ENCODE measurements at places on chromosomes 7 and 10.

- peak; percentile 61 for DNase-seq
These were observed 147.8 kb downstream of the ADCY1 start for GRCh38 chr7:45721686-45722598.

DNA sequence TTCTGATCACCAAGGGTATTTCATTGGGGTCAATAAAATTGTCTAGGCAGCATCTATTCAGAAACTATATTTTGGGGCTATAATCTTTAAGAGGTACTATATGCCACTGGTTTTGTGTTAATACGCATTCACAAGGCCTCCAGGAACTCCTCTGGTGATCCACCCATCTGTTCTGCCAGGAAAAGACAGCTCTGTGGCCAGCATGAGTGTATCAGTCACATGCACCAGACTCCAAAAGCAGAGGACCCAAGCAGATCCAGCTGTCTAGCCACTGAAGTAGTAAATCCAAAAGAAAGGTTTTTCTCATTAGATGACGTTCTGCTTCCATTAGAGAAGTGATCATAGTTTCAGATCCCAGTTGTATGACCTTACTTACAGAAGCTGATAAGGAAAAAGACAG is 199.6 kb upstream of the CELF2 start:
- DNase-seq: no peak

GRCh38 chr10:116565534-116565933 is 19.8 kb downstream of the PNLIP start:
- DNase-seq: no peak

- no peak for DNase-seq
These were observed 50.0 kb upstream of the KCNMA1 start for GRCh38 chr10:77687621-77688020.

DNA sequence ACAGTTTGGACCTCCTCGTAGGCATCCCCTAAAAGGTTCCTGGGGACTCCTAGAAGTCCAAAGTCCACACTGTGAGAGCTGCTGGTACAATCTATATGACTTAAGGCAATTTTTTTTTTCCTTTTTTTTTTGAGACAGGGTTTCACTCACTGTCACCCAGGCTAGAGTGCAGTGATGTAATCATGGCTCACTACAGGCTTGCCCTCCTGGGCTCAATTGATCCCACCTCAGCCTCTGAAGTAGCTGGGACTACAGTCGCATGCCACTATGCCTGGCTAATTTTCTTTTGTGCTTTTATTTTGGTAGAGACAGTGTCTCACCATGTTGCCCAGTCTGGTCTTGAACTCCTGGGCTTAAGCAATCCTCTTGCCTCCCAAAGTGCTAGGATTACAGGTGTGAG is 4.6 kb upstream of the SPOCK2 start:
- no peak for DNase-seq

GRCh38 chr7:14606101-14606500 is 296.4 kb downstream of the DGKB start:
- no peak for DNase-seq

GRCh38 chr10:43255634-43256431 is 11.0 kb downstream of the RASGEF1A start:
- peak; percentile 79 for DNase-seq

DNA sequence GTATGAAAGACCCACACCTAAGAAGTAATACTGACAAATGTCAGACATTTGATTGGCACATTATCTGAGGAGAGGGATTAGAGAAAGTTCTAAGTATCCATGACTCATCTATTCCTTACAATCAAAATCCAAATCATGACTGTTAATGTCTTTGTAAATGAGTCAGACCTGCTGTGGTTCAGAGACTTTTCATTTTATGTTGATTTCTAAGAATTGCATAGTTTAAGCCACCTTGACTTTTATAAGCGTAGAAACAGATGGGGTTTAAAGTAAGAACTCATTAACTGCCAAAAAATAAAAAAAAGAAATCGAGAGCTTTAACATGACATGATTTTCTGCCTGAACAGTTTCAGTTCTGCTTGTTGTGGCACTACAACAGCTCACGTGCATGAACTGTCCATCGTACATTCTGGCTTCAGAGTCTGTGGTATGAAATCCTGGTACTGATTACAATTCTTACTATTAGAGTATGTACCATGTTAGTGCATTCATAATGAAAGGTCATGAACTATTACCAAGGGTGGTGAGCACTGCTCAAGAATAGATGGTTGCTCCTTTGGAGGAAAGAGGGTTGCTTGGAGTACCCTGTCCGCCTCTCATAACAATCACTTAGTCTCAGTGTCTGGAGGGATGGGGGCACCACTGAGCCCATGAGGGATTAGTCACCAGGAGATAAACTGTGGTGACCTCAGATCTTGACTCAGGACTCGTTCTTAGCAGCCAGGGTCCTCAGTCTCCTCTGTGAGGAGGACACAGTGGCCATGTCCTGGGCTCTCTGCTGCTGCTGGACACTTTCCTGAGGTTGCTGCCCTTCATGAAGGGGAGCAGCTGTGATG is 42.2 kb downstream of the ACSM6 start:
- DNase-seq: no peak

DNA sequence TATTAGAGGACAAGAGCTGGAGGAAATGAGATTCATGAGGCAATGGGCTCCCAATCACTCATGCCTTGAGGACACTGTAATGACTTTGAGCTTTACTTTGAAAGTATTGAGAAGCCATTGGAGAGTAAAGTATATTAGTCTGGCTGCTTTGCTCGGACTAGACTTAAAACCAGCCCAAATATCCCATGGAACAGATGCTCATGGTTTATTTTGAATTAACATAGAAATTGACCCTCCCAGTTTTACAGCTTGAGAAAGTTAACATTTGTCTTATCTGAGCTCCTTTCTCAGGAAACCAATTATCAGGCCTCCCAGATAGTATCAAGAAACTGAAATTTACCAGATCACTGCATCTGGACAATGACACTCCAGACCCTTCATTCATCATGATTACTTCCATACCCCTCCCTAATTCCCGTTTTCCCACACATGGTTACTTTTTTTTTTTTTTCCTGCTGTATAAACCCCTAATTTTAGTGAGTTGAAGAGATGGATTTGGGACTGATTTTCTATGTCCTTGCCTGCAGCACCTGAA is 270.8 kb upstream of the SMIM30 start:
- no peak for DNase-seq

- no peak for DNase-seq
These were observed 711.1 kb upstream of the SEMA3D start for GRCh38 chr7:85897967-85898366.

GRCh38 chr7:40542982-40543741 is 408.4 kb downstream of the SUGCT start:
- DNase-seq: no peak

DNA sequence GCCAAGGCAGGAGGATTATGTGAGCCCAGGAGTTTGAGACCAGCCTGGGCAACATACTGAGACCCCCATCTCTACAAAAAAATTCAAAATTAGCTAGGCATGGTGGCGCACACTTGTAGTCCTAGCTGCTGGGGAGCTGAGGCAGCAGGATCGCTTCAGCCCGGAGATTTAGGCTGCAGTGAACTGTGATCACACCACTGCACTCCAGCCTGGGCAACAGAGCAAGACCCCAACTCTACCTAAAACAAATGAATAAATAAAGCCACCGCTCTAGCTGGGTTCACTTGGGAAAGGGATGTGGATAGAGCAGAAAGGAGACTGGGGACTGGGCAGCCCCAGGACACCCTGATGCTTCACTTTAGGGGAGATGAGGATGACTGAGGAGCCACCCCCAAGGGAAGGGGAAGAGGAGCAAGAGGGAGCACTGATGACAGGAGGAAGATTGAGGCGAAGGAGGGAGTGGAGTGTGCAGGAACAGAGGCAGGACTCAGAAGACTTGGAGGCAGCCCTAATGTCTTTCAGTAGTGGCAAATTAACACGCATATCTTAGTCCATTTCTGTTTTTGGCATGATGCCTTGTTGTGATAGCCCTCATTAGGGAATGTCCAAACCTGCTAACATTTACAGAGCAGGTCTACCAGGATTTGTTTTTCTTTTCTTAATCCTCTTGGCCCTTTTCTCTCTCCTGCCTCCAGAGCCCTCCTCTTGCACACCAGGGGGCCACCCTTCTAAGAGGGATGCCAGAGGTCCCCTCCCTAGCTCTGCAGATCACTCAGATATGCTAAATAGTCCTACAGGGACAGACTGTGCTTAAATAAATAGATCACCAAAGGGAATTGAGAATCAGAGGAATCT is 88.3 kb downstream of the C10orf105 start:
- DNase-seq: no peak

- DNase-seq: no peak
These were observed 36.9 kb downstream of the FRMPD2 start for GRCh38 chr10:48237259-48238250.

GRCh38 chr7:16918288-16918895 is 36.6 kb upstream of the AGR3 start:
- no peak for DNase-seq

DNA sequence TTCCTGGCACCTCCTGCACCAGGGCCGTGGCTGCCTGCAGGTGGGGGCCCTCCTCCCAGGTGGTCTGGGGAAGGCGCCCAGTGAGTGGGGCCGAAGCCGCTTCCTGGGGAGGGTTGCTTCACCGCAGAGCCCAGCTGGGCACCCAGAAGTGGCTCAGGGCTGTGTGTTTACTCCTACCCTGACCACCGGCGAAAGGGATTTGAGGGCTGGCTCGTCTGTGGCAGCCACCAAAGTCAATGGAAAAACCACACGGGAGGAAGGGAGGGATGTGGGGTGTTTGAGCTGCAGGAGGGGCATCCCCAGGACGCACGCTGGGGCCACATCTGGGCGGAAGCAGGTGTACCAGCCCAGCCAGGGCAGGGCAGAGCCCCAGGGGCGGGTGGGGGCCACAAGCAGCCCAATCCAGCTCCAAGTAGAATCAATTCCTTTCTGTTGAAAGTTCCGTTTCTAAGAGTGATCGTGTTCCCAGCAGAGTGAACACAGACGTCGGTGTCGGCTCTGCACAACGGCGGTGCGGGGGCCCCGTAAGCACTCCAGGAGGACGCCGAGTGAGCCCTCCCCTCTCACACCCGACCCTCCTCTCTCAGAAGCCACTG is 69.9 kb downstream of the FOXL3 start:
- peak; percentile 83 for DNase-seq

DNA sequence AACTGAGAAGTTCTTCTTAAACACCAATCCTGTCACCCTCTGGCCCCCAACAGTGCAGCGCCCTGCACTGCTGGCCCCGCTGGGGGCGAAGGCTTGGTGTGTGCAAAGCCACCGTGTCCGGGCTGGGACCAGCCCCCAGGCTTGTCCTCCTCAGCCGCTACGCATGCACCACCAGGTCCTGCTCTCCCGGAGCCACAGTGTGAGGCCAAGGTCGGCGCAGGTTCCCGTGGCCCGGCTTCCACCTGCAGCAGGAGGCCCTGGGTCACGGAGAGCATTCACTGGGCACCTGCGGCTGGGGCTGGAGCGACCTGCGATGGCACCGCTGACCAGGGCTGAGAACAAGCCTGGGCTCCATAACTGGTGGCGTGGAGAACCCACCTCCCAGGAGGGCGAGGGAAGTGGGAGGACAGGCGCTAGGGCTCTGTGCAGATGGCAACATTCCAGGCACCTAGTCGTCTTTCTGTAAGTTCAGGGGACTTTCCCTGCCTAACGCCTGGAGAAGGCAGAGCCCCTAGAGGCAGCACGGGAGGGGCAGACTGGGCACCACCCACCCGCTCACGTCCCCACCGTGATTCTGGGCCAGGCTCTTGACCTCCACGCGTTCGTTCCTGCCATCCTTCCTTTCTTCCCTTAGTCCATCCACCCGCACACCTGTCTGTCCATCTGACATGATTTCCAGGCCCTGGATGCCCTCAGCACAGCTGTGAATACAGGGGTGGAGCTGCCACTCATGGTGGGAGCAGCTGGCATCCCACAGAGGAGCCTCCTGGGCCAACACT is 271.6 kb downstream of the ELFN1 start:
- peak; percentile 85 for DNase-seq

DNA sequence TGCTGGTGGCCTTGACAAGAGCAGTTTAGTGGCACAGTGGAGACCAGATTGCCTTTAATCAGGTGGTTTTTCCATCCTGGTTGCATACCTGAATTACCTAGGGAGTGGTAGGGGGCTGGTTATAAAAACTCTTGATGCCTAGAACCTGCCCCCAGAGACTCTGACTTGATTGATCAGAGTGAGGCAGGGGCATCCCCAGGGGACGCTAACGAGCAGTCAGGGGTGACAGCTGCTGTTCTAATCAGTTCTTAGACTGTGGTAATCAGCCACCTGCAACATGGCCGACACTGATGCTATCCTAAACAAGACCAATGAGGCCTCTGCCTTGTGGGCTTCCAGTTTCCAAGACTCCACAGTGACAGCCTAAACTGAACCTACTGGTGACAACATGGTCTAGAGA is 2.0 kb upstream of the OPALIN start:
- no peak for DNase-seq

GRCh38 chr10:102368077-102368476 is 27.4 kb upstream of the NFKB2 start:
- no peak for DNase-seq

- no peak for DNase-seq
These were observed 120.6 kb downstream of the MTPAP start for GRCh38 chr10:30228417-30229036.

DNA sequence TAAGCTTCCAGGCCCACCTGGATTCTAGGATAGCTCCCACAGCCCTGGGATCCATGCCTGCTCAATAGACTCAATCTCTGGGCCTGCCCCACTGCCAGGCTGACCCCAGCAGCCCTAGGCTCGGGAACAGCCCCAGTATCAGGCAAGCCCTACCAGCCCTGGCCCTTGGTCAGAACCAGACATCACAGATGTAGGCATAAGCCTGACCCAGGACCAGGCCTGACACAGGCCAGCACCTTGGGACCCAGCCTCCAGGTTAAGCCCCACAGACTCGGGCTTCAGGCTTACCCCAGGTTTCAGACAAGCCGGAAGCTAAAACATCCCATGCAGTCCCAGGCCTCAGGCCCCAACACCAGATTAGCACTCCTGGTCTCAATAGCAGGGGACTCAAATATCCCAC is 276.2 kb upstream of the LRRTM3 start:
- no peak for DNase-seq
